ENCODE measurements at places on chromosomes 6 and 20.

GRCh38 chr6:149118737-149119653 is 198.5 kb upstream of the TAB2 start:
- no peak for DNase-seq

- no peak for DNase-seq
These were observed 1.8 kb upstream of the CLVS2 start for GRCh38 chr6:122994256-122994655.

DNA sequence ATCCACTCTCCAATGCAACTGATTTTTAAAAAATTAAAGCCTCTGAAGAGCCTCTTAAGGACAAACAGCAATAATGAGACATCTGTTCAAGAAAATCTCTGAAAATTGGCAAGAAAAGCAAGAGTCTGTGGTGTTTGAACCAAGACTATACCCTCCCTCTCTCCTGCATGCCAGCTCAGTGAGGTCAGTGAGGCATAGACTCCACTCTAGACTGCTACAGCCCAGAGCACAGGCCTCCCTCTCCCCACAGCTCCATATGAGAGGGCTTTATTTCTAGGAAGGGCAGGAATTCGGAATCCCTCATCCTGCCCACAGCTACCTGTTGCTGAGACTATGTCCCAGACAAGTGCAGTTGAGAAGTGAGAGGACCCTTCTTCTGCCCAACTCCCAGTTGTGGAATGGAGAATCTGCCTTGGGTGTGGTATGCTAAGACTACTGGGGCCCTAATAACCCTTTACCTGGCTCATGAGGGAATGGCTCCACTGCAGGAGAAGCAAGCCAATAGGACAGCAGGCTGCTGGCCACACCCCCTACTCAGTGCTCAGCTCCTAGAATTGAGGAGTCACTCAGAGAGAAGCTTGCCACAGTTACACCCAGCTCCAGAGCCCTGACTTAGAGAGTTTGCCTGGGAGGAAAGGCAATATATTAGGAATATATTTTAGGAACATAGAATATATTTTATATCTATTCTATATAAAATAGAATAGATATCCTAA is 22.7 kb upstream of the HLA-DQA1 start:
- DNase-seq: no peak

DNA sequence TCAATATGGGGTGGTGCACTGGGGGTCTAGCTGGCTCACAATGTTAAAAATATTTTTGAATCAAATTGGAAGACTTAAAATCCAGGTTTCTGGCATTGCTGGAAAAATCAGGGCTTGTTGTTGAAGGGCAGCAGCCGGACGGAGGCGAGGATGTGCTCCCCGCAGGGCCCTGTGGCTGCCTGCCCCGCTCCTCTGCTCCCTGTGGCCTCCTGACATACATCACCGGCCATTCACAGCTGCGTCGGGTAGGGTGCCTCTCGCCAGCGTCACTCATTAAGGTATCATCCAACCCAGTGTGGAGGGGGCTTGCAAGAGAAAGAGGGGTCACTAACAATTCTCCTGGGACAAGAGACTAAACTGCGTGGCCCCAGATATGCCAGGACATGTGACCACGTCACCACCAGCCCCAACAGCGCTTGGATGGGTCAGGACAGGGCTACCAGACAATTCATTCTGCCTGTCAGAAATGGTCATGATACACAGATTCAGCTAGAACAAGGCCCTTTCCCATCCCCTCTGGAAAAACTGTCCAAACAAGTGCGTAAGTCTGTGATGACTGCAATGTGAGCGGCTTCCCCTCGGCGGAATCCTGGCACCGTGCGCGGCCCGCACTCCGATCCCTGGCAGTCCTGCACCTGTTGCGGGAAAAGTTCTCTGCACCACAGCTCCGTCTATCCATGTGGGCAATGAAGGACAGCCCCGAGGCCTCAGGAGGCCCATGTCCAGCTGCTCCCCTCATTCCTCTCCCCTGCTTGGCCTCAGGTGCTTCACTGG is 12.0 kb downstream of the GATA5 start:
- no peak for DNase-seq

DNA sequence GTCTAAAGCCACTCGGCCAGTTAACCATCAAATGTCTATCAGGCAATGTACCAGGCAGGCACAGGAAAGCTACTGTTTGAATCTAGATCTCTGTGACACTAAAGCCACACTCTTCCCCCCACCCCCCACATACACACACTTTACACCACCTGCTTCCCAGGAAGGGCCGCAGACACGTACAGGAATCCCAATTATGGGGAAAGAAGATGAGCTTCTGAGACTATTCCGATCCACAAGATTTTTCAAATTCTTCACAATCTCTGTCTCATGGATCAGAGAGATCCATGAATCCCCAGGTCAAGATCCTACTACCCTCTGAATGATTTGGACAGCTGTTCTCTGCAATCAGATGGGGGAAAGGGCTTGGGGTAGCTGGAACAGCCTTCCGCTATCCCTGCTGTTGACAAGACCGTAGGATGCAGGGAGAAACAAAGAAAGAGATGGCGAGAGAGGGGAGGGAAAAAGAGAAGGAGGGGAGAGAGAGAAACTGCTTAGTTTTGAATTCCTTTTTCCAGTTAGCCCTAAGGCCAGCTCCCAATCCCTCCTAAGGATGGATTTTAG is 25.4 kb upstream of the RIMS4 start:
- no peak for DNase-seq

GRCh38 chr20:35360033-35360432 is 51.7 kb downstream of the UQCC1 start:
- no peak for DNase-seq
